Activated CD4-positive, alpha-beta T cell treated with anti-CD3 and anti-CD28 coated beads for 36 hours (primary cell): ENCODE measurements at places on chromosomes 5 and 9. TPM values are rescaled to one million over a fixed set of nuclear protein-coding genes. Genes with fewer than 3 reads are reported as not detected.

DNA sequence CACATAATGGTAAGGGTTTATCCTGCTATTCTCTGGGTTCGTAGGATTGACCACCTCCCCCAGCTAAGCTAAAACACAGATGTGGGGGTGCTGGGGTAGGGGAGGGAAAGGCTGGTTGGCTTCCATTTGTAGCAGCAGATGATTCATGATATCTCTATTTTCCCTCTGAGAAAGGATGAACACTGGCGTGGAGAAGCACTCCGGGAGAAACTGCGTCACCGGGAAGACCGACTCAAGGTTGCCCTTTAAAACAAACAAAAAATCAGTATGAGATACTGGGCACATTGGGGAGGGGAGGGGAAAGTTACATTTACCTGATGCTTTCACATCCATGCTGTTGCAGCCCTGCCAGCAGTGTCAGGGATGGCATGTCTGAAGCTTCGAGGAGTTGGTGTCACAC, 28.2 kb downstream of the RAB14 start:
- no peak for DNase-seq

GRCh38 chr9:113738496-113738892, 137.6 kb upstream of the ZNF618 start:
- DNase-seq, result no peak

DNA sequence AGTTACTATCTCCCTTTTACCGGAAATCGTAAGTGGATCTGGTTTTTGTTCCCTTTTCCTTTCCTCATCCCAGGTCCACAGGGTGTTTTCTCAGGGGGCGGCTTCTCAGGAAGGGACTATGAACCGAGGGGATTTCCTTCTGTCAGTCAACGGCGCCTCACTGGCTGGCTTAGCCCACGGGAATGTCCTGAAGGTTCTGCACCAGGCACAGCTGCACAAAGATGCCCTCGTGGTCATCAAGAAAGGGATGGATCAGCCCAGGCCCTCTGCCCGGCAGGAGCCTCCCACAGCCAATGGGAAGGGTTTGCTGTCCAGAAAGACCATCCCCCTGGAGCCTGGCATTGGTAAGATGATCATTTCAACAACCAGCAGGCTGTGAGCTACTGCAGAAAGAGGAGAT, 75.8 kb downstream of the GOLPH3 start:
- DNase-seq, result no peak

DNA sequence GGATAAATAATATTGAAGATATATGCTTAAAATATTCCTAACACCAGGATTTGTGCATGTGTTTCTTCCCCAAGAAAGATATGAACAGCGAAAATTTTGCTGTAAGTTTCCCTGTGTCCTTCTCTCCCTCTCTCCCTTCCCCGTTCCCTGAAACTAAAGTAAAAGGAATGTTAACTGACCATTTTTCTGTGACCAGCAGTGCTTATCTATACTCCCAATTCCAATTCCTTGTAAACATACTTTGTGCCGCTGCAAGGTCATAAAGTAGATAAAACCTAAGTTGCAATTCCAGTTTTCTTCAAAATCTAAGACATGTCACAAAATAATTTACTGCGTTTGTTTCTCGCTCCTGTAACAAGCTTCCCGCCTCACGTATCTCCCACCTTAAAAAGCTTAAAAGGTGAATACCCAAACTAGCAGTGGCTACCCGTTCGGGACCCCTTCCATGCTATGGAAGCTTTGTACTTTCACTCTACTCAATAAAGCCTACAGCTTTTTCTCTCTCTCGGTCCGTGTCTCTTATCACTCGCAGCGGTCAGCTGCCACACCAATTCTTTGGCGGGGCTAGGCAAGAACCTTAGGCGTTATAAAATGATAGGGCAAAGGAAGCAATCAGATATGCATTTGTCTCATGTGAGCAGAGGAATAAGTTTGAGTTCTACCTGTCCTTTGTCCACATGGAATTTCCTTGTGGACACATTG, 1798.0 kb downstream of the EFNA5 start:
- DNase-seq, result no peak

GRCh38 chr9:76349865-76350264, 44.4 kb downstream of the RFK start:
- no peak for DNase-seq

- peak; percentile 37 for DNase-seq
Observed at GRCh38 chr9:121735065-121735792, 83.8 kb downstream of the DAB2IP start.

DNA sequence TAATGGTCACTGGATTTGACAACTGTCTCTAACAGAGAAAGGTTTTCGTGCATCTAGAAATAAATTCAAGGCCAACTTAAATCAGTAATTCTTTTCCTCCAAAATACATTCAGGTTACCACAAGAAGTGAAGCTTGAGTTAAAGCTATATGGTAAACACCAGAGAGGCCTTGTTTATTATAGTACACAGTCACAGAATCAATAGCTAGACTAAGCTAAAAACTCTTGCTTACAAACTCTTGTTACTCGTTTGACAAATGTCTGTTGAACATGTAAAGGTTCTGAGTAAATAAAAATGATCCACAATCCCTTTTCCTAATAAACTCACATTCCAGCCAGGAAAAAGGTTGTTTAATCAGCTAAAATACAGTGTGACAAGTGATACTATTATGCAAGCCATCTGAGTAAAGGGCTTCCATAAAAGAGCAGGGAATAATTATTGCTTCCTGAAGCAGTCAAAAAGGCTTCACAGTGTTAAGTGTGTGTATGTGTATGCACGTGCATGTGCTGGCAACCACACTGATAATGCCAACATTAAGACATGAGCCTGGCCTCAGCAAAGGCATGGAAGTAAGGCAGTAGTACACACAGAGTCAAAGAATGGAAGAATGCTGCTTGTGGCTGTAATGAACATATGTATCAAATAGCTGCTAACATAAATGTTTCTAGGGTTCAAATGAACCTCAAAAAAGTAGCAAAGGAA, 12.8 kb downstream of the PTAR1 start:
- no peak for DNase-seq

DNA sequence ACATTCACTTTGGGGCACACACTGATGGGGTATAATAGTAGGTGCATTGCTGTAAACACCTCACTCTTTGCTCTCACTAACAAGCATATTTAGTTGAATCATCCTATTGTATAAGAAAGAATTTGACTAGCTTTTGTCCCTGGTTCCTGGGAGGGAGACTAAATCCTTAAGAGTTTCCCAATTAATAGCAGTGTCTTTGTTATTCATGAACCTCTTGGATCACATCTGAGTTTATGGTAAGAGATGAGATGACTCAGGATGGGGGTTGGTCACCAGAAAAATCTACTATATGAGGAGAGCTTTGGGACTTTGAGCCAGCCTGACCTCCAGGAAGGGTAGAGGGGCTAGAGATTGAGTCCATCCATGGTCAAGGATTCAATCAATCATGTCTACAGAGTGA, 56.8 kb downstream of the PUM3 start:
- DNase-seq, result no peak

DNA sequence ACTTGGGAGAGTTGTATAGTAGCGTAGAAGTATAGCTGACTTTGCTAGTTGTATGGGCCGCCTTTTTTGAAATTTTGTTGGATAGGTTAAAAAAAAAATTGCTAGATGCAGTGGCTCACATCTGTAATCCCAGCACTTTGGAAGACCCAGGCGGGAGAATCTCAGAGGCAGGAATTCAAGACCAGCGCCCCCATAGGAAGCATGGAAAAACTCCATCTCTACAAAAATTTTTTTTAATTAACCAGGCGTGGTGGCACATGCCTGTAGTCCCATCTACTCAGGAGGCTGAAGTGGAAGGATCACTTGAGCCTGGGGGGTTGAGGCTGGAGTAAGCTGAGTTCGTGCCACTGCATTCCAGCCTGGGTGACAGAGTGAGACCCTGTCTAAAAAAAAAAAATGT, 59.2 kb downstream of the SMC5 start:
- no peak for DNase-seq

DNA sequence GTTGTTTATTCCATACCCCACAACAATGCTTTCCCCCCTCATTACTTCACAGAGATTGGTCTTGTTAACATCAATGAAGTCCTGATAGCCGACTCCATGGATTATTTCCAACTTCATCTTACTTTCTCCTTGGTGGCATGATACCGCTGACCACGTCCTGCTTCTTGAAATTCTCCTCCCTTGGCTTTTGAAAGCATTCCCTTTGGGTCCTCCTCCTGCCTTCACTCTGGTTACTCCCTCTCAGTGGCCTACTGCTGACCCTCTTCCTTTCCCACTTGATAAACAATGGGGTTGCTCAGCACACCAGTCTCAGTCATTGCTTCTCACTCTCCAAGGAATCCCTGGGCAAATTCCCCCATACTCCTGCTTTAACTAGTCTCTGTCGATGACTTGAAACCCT, 283.9 kb downstream of the SEC61B start:
- no peak for DNase-seq

The FAM174A gene
- 3.9 TPM for total RNA-seq

The APBA1 gene
- total RNA-seq, result 0.16 TPM

The FOXD4L6 gene
- not detected for total RNA-seq

The CDHR2 gene
- total RNA-seq, result 0.61 TPM

The CDC14B gene
- 1.1 TPM for total RNA-seq

The SPAAR gene
- total RNA-seq, result not detected
